ENCODE measurements at places on chromosomes 7 and 10.
A peak's percentile ranks its signal among the peaks of the same experiment; 100 is the strongest.

DNA sequence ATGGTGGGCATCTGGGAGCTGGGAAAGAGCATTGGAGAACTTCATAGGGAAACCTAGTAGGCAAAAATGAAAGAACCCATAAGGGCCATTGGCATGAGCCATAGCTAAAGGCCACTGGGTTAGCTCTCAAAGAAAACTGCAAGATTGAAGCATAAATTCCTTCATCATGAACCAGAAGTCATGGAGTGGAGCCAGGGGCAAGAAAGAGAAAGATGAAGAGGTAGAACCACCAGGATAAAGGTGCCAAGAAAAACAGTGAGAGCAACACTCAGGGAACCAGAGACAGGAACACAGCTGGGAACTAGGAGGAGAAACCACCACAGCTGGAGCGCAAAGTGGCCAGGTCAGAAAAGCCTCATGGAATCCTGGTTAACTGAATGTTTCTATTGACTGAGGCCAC is 11.5 kb upstream of the SGMS1 start:
- no peak for DNase-seq

DNA sequence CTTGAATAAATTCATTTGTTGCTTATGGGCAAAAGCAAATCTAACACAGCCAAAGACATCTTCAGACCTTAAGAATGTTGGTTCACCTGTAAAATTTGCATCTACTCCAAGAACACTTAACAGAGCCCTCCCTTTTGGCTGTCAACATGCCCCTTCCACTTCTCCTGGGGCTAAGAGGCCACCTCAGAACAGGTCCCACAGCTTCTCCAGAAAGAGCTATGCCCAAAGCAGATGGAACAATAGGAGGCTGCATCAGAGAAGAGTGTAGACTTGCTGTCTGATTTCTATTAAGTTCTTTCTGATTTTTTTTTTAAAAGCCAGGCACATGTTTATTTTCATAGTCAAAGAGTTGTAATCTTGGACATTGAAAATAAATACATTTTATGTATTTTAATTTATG is 26.1 kb upstream of the TRIL start:
- no peak for DNase-seq

- no peak for DNase-seq
Observed at GRCh38 chr7:120691915-120692314, 166.0 kb downstream of the TSPAN12 start.

- DNase-seq: peak; percentile 90
Observed at GRCh38 chr7:84675633-84676034, 481.0 kb upstream of the SEMA3A start.

DNA sequence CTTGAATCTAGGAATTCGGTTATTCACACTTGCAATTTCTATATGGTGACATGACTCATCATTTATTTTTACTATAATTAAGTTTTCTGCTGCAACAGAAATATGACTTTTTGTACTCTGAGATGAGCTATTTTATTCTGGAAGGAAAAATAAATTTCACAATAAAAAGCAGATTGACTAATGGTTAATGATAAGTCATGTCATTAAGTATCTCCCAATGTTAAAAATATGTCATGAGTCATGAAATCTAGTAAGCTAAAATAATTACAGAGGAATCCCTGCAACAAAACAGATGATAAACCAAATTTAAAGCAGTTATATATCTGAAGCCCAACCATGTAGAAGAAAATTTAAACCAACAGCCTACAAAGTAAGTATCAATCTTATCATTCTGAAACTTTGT is 149.2 kb downstream of the CACNA2D1 start:
- DNase-seq: no peak

DNA sequence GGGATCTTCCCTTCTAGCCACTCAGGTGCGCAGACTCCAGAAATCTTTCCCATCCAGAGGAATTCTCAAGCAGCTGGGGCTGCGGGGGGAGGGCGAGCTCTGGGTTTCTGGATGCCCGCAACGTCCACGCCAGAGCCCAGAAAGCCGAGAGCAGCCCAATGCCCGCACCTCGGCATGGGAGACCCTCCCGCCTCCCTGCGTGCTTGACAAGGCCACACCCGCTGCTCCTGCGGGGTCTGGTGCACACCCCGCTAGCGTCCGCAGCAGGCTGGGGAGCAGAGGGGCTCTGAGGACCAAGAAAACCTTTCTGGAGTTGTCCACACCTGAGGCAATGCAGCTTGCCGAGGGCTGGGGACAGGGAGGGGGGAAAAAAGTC is 66.2 kb downstream of the SLC29A4 start:
- no peak for DNase-seq

- no peak for DNase-seq
Observed at GRCh38 chr10:14293526-14293925, 37.2 kb downstream of the FRMD4A start.

GRCh38 chr7:90900628-90901356 is 304.7 kb downstream of the CDK14 start:
- no peak for DNase-seq

DNA sequence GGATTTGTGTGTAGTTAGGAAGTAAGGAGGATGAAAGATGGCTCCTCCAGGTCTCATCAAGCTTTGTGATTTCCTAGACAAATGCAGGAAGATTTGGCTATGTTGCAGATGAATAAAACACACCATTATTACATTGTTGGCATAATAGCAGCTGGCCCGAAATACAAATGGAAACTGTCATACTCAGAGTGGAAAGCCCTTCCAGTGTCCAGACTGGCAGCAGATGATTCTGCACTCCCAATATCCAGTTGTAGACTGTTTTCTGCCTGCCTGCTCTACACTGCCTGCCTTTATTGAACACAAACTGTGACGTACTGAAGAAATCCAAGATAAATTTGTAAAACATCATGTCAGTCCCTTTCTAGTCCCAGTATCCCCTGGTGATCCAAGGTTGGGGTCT is 99.7 kb upstream of the FZD1 start:
- DNase-seq: no peak

DNA sequence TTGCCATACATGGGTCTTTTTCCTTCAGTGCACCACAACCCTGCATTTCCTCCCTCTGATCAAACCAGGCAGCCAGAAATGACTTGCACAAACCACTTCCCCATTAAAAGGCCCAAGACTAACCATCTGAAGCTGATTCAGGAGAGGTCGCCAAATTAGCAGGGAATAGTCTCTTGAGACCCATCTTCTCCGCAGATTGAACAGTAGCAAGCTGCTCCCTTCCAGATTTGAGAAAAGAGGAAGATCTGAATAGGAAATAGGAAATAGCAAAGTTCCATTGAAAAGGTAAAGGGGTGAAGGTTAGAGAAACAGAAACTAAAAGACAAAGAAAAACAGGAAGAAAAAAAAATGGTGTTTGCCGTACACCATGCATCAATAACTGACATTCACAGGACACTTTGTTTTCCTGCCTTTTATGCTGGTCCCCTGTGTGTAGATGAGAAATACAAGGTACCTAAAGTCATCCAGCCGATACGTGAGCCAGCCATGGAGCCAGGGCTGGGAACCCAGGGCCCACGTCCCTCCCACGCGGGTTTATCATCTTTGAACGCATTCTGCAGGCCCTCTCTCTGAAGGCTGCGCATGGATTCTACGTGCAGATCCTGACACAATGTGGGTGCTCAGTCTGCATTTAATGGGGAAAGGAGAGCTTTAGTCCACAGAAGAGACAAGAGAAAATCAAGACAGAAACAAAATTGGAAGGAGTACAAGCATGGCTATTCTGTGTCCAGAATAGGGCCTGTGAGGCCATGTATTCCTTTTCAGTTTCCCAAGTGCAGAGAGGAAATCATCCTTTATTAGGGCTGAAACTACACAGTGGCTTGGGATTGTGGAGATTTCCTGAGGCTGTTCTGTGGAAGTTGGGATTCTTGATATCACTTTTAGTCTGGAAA is 268.4 kb upstream of the NPVF start:
- DNase-seq: no peak

DNA sequence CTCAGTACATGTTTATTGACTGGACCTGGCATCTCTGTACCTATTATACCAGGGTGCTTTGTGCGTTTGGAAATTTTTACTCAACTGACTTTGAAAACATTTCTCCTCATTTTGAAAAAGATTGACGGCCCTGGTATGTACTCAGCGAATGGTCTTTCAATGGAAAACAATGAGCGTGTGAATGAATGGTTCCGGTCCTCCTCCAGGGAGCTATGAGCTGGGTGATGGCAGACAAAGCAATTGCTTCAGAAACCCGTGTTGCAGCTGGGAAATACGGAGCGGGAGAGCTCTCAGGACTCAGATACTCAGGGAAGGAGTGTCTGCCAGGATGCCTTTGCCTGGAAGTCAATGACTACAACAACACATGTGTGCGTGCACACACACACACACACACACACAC is 125.9 kb downstream of the PAXIP1 start:
- no peak for DNase-seq

- no peak for DNase-seq
Observed at GRCh38 chr7:87075671-87076404, 16.4 kb upstream of the ELAPOR2 start.

- no peak for DNase-seq
Observed at GRCh38 chr10:100356067-100357017, 9.3 kb downstream of the SCD start.
